NCI-H1417 treated with DMSO at 0.1 percent for 48 hours (cell line): ENCODE measurements at places on chromosomes 11 and 22.

DNA sequence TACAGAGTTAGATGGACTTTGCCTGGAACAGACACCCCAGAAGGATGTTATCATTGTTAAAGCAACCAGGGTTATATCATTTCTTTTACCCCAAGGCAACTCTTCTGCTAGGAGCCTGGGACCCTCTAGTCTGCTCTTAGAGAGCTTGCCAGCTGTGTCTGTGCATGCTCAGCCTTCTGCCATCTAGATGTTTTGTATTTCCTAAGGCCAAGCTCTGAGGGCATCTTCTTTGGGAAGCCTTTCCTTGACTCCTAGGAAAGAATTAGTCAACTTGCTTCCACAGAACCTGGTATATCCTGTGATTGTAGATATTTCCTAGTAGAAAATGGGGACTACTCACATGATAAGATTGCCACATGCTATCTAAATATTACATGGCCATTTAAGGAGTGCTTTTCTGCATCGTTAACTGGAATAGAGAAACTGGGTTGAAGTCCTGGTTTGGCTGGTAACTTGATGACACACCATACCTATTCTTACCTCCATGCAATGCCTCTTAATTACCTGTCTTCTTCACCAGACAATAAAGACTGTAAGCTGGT, 87.6 kb downstream of the STIM1 start:
- DNase-seq, result no peak

DNA sequence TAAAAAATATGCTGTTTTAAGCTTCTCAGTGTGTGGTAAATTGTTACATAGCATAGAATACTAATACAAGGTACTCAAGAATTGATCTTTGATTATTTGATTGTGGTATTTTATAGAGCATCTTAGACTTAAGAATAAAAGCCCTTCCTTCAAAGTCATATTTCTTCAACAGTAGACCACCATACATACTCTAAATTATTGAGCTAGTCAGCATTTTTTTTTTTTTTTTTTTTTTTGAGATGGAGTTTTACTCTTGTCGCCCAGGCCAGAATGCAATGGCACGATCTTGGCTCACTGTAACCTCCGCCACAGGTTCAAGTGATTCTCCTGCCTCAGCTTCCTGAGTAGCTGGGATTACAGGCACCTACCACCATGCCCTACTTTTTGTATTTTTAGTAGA, 436.7 kb upstream of the LUZP2 start:
- DNase-seq, result no peak

- DNase-seq, result no peak
Measured at GRCh38 chr11:99531468-99531867, 510.7 kb downstream of the CNTN5 start.

- no peak for DNase-seq
Measured at GRCh38 chr22:24588381-24588756, 4.5 kb downstream of the LRRC75B start.

- DNase-seq, result no peak
Measured at GRCh38 chr22:50303515-50303847, 4.0 kb downstream of the PLXNB2 start.

DNA sequence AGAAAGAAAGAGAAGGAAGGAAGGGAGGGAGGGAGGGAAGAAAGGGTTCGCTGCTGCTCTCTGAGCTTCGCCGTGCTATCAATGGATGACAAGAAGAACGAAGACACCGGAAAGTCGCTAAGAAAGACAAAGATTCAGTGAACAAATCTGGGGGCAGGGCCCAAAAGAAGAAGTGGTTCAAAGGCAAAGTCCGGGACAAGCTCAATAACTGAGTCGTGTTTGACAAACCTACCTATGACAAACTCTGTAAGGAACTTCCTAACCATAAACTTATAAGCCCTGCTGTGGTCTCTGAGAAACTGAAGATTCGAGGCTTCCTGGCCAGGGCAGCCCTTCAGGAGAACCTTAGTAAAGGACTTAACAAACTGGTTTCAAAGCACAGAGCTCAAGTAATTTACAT, 2.9 kb upstream of the TTLL1 start:
- no peak for DNase-seq

- no peak for DNase-seq
Measured at GRCh38 chr22:42269432-42270175, 849 bp downstream of the TCF20 start.

- no peak for DNase-seq
Measured at GRCh38 chr22:48651981-48652538, 1175.6 kb downstream of the BRD1 start.

- no peak for DNase-seq
Measured at GRCh38 chr11:57269571-57270021, 32.5 kb upstream of the APLNR start.

DNA sequence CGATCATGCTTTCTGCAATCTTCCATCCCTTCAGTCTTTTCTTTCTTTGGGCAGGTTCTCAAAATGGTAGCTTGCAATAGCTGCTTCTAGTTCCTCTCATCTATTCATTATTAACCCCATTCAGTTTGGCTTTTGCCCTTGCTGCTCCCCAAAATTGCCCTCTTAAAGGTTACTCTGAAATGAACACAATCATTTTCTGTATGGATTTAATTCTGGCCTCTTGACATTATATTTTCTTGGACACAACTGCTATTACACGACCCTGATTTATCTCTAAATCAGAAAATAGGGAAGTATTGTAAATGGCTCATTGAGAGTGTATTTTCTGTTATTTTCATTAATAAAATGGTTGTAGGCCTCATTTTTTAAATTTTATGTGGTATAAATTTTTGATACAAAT, at the start of gene ANGPTL5:
Gene ANGPTL5 (minus strand): TSS at position 101 of the 400 bp plus-strand sequence. CDS start 8,613 bp downstream, outside the sequence.
- no peak for DNase-seq

- no peak for DNase-seq
Measured at GRCh38 chr11:15590132-15590531, 475.4 kb downstream of the INSC start.

- no peak for DNase-seq
Measured at GRCh38 chr11:123228496-123229163, 33.6 kb upstream of the CLMP start.

DNA sequence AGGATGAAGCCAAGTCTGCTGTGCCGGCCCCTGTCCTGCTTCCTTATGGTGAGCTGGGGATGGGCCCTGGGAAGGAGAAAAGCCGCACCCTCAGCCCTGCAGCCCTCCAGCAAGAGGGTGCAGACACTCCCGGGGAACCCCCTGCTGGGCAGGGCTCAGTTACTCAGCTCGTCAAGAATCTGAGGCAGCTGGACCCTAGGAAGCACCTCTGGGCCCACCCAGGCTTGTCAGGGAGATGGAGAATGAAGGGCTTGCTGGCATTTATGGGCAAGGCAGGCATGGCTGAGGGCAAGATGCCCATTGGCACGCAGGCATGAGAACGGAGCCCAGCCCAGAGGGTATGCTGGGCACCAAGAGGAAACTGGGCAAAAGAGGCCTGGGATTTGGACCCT, 12.9 kb downstream of the RELT start:
- DNase-seq, result no peak

- DNase-seq, result no peak
Measured at GRCh38 chr11:61961570-61962212, 5.7 kb downstream of the FTH1 start.

DNA sequence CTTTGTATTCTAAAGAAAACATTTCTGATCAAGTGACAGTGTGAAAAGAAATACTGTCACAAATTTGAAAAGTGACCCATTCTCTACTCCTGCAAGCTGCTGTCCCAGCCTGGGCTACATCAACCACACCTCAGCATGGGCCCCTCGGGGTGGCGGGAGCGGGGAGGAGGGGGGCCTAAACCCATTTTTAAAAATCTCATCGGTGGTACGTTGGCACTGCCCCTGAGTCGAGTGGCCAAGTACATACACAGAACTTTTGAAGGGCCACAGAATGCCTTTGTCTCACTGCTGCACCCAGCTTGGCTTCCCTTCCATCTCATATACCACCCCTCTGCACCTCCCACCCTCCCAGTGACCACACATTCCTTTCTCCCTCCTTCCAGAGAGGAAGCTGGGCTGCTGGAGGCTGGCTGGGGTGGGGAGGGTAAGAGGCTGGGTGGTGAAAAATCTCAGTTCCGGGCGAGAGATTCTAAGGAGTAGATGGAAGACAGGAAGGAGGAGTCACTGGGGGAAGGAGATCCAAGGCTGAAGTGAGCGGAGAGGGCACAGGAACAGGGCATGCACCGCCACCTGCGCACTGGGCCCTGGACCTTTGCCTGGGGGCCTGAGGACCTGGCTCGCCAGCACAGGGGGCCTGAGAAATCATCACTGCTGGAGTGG, 21.1 kb downstream of the FXYD6 start:
- no peak for DNase-seq

DNA sequence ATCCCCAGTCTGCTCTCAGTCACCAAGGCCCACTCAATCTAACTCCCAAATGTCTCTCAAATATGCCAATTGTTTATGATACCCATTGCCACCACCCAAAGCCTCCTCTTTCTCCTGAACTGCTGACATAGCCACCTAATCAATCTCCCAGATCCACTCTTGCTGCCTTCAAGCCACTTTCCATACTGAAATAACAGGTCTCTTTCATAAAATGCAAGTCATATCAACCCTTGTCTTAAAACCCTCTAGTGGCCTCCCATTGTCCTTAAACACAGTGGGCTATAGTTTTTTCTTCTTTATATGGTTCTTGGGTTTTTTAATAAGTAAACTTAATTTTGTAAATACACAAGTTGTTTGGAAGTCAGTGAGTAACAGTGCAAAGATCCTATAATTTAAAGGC, 155.2 kb upstream of the ZC3H12C start:
- no peak for DNase-seq

GRCh38 chr22:38467904-38468442, at the start of gene KDELR3:
TSS of gene KDELR3 (plus strand) at chr22:38468096. CDS start at chr22:38468234, 138 bp downstream.
- no peak for DNase-seq

GRCh38 chr22:37022483-37023337, 3.2 kb downstream of the MPST start:
- no peak for DNase-seq

DNA sequence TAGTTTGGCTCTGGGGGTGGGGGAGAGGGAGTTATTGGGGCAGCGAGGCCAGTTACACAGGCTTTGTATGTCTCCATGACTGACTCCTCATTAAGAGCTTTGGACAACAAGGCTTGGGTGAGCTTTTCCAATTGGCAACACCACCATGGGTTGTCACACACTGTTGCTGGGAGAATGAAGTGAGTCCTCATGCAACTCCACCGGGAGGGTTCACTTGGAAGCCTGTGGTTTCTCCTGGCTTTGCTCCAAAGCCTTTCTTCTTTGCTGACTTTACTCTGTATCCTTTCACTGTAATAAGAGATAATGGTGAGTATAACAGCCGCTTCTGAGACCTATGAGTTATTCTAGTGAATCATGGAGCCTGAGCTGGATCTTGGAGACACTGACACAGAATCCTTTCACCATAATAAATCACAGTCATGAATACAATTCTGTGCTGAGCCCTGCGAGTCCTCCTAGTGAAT, 24.9 kb downstream of the EIF3F start:
- no peak for DNase-seq

DNA sequence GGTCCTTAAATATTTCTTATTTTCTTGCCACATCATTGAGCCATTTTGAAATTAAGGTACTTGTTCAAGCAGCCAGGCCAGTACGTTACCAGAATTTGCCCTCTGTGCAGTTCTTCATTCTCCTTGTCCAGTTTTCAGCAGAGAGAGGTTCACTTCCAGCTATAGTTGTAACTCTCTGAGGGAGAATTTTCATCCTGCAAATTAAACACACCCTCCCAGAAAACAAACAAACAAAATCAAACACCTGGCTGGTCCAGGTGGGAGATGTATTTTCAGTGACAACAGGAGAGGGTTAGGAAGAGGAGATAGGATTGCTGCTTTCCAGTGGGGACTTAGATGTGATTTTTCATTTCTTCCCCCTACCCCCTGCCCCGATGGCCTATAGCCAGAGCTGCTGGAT, 45.0 kb downstream of the LHFPL7 start:
- no peak for DNase-seq

DNA sequence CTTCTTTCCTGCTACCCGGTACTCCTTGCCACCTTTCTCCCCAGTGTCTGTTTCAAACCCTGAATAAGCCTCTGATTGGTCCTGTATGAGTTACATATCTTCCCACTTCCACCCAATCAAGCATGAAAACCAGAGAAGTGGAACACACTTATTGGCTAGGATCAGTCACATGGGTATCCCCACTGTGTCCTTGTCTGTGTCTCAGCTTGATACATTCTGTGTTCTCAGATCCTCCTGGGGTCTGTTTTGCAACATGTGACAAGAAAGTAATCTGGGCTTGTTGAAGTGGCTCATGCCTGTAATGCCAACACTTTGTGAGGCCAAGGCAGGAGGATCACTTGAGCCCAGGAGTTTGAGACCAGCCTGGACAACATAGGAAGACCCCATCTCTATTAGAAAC, 23.9 kb downstream of the MCHR1 start:
- DNase-seq, result no peak

GRCh38 chr11:61270354-61271076, 24.6 kb downstream of the VWCE start:
- DNase-seq, result no peak
